ENCODE measurements at places on chromosomes 4 and X.

- no peak for DNase-seq
Observed at GRCh38 chr4:54011201-54011600, 53.2 kb downstream of the CHIC2 start.

- DNase-seq = no peak
Observed at GRCh38 chr4:7212101-7212674, 19.9 kb downstream of the SORCS2 start.

DNA sequence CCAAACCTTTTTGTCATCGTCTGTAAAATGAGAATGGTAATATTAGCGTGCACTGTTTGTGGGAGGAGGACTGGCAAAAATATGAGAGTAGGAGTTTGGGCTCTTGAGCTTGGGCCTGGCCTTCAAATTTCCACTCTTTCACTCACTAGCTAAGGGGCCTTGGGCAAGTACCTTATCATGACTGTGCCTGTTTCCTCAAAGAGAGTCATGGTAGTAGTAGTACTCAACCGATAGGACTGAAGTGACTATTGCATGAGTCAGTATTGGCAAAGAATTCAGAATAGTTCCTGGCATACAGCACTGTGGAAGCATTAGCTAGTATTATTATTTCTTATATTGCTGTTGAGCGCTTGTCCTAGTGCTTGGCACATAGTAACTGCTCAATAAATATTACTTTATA, 16.0 kb upstream of the RBM3 start:
- DNase-seq = no peak

- DNase-seq = no peak
Observed at GRCh38 chr4:8545439-8545765, 34.8 kb upstream of the GPR78 start.

DNA sequence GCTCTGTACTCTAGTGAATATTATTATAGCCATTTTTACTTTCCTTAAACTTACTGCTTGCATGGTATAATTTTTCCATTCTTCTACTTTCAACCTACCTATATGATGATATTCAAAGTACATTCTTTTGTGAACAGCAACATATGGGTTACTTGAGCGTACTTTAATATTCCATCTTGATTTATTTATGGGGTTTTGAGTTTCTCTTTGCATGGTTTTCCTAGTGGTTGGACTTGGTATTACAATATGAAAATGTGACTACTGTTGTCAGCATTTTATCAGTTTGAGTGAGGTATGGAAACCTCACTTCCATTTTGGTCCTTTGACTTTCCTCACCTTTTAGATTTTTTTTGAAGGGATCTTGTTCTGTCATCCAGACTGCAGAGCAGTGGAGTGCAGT, 35.9 kb downstream of the ADGRG4 start:
- no peak for DNase-seq
